ENCODE measurements at places on chromosomes 6 and 20. TPM values are rescaled to one million over a fixed set of nuclear protein-coding genes. Genes with fewer than 3 reads are reported as not detected.
A peak's percentile ranks its signal among the peaks of the same experiment; 100 is the strongest.

Gene RBPJL
- not detected for total RNA-seq

DNA sequence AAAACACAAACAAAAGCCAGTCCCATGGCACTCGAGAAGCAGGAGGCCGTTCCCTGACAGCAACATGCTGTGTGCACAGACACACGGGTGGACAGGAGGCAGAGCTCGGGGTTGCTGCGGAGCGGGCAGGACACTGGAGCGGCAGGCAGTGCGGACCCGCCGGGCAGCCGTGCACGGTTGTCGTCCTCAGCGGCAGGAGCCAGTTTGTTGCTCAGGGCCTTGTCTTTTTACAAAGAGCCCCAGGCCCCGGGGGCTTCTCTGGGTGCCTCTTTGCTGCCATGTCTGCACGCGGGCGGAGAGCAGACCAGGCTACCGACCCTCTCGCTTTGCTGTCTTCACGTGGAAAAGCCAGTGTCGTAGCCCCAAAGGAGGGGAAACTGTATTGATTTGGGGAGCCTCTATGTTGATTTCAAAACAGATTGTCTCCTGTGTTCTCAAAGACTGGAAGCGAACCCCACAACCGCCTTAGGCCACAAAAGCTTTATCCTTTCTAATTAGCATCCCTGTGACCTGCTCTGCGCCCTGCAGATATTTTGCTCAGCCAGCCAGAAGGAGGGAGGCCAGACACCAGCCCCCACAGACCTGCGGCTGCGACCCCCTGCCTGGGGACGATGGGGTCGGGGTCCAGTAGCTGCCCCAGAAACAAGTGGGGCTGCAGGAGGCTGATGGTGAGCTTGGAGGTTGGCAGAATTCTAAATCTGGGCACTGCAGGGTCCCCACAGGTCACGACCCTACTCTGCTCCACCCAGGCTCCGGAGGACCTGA lies 50.2 kb downstream of the ERMARD start:
- no peak for DNase-seq

Gene YTHDF1
- total RNA-seq = 43.7 TPM

Gene SNTA1
- 5.0 TPM for total RNA-seq

DNA sequence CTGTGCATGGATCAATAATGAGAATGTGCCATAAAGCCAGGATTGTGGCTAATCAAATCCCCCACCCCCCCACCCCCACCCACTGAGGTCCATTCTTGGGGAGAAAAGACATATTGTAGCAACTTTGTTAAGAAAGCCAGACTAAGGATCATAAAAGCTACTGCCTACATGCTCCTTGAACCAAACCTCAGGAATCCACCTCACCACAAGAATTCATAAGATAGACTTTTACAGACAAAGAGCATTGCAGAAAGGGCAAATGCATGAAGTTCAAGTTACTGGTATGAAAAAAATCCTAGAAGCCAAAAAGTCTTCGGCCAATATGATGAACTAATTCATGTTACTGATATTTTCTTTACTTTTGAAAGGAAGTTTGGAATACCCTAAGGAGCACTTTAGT lies 187.9 kb upstream of the ARID1B start:
- no peak for DNase-seq

GRCh38 chr6:131216246-131216645 lies 81.0 kb downstream of the AKAP7 start:
- DNase-seq = no peak

GRCh38 chr6:36914227-36914794 lies 28.6 kb downstream of the C6orf89 start:
- peak; percentile 42 for DNase-seq

DNA sequence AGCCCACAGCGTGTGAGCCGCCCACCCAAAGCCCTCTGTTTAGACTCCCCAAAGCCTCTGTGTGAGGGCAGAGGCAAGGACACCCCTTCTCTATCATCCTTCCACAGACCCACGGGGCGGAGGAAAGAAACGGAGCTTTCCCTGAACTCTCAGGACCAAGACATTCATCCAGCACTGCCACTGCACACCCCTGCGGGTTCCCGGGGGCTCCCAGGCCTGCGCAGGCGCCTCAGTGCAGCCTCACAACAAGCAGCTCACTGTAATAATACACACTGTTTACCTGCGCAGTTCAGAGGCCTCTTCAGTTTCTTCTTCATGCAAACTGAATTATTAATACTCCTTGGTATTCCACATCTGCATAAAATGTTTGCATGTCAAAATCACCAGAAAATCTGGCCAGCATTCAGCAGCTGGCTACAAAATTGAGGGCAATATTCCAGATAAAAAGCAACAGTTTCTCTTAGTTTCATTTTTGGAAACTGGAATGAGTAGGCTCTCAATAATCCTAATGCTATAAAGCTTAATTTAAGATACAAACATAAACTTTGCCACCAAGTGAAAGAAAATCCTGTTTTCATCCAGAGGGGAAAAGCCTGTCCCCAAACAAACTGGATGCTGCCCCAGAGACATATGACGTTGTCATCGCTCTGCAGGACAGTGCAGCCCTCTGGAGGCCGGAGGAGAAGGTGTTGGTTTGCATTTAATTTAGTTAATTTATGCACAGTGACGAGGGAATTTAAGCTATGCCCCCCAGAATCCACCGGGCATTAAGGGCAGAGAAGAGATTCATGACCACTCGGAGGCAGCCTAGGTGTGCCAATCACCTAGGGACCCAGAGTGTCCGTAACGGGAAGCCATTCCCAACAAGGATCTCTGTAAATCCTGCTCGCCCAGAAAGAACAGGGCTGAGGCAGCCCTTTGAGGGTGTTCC lies 45.3 kb downstream of the NINL start:
- DNase-seq = no peak

GRCh38 chr6:133921249-133921859 lies 31.7 kb upstream of the TBPL1 start:
- peak; percentile 50 for DNase-seq

DNA sequence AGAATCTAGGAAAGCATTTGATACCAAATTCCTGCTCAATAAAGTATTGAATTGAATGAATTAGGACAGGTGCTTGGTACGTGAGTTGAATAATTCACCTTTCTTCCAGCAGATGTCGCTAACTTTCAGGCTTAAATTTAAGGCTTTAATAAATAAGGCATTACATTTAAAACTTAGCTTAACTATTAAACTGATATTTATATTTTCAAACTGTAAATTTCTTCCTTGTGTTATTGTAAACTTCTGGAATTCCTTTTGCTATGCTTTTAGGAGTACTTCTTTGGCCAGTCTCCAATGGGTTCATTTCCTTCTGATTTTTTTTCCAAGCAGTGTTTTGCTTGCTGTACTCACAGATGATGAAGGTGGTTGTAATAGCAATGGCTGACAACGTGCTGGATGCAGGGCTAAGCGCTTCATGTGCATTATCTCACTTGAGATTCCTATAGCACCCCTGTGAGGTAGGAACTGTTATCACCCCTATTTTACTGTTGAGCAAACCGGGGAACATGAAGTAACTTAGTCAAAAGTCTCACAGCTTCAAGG lies 71.3 kb upstream of the SLC2A12 start:
- no peak for DNase-seq

DNA sequence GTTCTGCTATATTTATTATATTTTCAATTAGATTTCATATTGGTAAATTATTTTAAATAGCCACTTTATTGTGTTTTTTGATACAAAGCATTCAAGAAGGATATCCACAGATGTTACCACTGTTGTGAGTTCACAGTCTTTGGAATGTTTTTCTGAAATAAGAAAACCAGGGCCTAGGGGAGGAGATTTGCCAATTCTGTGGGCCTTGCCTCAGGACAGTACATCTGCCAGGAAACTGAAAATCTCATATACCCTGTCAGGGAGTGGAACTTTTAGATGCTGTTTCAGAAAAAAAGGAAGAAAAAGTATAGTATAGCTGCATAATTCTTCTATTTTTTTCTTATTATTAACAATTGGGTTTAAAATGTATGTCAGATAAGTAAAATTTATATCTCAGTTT lies 995.9 kb upstream of the ADGRB3 start:
- DNase-seq = no peak

DNA sequence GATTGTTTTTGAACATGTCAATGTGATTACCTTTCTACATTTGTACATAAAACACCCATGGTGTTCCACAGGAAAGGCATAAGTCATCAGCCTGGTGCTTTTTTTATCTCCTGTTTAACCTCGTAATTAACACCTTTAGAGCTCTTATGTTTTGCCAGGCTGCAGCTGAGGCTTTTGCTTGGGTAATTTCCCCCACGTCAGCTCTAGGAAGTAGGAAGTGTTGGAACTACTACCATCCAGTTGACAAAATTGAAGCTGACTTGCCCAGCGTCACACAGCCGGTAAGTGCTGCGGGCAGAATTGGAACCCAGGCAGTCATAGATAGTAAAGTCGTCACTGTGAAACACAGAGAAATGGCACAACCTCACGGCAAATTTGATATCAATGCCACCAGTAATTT lies 86.6 kb upstream of the BMP2 start:
- no peak for DNase-seq

- DNase-seq = no peak
Measured at GRCh38 chr20:44616604-44616964, 34.2 kb downstream of the PKIG start.

GRCh38 chr6:108651340-108652227 lies 90.9 kb downstream of the FOXO3 start:
- DNase-seq = no peak

Gene WFDC5
- total RNA-seq = not detected

Gene CLPSL2
- not detected for total RNA-seq

- DNase-seq = no peak
Measured at GRCh38 chr6:152631376-152631775, 5.8 kb downstream of the SYNE1 start.

GRCh38 chr6:38021571-38021970 lies 202.0 kb downstream of the ZFAND3 start:
- DNase-seq = no peak

Gene GSTA4
- not detected for total RNA-seq

DNA sequence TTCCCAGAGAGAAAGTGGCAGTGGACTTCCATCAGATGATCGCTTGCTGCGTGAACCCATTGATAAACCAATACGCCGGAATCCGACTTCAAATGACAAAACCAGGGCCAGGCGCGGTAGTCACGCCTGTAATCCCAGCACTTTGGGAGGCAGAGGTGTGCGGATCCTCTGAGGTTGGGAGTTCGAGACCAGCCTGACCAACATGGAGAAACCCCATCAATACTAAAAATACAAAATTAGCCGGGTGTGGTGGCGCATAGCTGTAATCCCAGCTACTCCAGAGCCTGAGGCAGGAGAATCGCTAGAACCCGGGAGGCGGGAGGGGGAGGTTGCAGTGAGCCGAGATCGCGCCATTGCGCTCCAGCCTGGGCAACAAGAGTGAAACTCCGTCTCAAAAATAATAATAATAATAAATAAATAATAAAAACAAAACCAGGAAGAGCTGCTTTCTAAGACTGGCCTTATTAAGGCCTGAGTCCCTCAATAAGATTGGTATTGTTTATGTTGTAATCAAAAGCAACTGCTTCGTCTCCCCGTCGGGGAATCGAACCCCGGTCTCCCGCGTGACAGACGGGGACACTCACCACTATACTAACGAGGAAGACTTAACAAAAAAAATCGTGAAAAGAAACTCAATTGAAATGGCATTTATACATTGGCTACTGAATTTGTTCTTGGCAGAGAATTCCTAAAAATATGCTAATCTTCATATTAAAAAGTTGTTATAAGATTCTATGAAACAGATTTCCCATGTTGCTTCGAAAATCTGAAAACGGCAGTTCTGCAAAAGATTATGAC lies 110.2 kb upstream of the ZNF184 start:
- no peak for DNase-seq

Gene FAM209A
- total RNA-seq = 7.1 TPM

DNA sequence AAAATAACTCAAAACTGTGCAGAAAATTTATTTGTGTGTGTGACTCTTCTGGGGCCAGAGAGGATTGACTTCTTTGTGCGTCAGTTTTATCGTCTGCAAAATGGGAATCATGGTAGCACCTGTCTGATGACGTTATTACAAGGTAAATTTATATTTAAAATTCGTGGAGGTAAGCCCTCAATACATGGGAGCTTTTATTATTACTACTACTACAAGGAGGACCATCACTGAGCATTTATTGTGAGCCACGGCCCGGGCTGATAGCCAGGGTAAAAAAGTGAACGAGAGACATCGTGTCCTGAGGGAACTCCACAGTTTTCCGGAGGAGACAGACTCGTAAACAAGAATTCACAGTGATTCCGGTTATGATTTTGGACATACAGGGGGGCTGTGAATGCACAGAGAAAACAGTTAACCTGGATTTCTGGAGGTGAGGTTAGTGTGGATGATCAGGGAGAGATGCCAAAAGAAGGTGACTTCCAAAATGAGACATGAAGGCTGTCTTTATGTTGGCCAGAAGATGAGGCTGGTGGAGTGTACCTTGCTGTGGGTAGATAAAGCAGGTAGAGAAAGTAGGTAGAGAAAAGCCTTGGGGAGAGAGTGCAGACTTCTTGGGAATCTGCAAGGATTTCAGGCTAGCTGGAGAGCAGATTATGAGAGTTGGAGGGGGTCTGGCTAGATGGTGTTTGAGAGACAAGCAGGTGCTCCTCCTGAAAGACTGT lies 10.6 kb upstream of the SERINC3 start:
- no peak for DNase-seq

DNA sequence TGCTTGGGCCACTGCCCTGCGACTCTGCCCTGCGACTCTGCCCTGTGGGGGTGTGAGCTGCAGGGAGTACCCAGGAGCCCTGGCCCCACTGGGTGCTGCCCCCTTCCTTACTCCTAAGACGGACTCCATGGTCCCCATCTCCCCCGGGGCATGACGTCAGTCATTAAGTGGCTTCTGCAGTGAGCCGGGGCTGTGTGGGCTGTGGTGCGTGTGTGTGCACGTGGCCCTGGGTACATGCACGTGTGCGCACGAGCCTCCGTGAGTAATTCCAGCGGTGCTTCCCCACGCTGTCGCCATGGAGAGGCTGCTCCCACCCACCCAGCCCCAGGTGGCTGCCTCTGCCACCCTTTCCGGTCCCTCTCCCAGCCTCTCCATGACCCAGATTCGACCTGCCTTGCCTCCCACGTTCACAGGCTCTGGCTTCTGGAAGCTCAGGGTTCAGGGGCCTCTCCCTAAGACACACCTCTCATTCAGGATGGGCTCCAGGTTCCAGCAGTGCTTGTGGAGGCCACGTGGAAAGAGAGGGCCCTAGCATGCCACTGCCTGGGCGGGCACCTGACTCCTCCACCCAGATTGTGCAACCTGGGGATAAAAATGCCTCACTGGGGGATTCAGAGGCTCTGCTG lies 88.3 kb downstream of the DLGAP4 start:
- no peak for DNase-seq

DNA sequence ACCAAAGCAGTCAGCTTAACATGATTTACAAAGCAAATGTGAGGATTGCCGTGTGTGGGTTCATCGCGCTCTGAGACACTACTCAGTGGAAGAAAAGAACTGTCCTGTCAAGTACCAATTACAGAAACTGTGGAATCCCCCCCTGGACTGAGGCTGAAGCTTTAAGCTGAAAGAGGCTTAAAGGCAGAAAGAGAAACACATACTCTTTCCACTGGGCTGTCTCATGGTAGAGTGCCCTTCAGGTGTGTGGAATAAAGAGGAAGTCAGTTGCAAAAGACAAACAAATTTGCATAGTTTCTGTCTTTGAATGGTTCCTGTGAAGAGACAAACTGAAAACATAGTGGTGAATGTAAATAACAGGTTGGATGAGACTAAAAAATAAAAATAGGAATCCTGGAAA lies 560.4 kb upstream of the SYNCRIP start:
- no peak for DNase-seq
